ENCODE measurements at places on chromosomes 11 and 22.

DNA sequence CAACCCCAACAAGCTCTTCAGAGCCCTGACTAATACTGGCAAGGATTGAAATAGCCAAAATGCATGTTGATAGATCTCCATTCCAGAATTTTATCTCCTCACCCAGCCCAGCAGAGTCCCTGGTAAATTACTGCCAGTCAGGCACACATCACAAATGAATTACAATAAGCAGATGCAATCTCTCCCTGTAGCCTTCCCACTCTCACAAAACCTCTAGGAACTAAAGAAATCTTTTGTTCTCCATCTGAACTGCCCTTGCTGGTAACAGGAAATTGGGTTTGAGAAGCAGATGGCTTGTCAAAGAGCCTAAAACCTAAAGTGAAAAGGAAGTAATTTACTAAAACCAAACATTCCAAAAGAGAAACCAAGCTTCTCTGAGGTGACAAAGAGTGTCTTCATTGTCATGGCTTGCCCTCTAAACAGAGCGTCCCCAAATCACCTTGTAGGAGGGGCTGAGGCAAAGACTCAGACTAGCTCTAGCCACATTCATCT is 59.5 kb downstream of the FAM168A start:
- DNase-seq, result no peak

GRCh38 chr11:88377646-88378045 is 40.1 kb upstream of the CTSC start:
- DNase-seq, result no peak

DNA sequence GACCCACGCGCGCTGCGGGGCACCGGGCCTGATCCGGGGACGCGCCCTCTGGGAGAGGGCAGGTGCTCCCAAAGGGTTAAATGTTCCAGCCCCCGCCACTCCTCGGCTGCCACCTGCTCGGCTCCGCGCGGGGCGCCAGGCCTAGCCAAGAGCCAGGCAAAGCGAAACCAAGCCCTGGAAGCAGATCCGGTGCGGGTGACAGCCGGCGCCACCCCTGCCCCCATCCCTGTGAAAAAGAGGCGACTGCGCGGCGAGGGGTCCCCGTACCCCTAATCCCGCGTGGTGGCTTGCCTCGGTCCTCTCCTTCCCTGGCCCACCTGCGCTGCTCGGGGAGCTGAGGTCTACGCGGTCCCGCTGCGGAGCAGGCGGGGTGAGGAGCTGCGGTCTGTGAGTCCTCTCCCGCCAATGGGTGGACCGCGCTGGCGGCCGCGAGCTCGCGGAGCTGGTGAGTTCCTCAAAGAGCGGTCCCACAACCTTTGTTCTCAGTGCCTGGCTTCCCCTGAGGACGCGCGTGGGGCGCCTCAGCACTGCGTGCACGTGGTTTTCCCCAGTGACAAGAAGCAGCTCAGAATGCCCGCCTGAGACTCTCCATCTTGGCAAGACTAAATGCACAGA is at the start of gene ME3:
Gene ME3, minus strand, starts transcription at position 610 of the 615 bp plus-strand sequence.
- DNase-seq, result no peak

DNA sequence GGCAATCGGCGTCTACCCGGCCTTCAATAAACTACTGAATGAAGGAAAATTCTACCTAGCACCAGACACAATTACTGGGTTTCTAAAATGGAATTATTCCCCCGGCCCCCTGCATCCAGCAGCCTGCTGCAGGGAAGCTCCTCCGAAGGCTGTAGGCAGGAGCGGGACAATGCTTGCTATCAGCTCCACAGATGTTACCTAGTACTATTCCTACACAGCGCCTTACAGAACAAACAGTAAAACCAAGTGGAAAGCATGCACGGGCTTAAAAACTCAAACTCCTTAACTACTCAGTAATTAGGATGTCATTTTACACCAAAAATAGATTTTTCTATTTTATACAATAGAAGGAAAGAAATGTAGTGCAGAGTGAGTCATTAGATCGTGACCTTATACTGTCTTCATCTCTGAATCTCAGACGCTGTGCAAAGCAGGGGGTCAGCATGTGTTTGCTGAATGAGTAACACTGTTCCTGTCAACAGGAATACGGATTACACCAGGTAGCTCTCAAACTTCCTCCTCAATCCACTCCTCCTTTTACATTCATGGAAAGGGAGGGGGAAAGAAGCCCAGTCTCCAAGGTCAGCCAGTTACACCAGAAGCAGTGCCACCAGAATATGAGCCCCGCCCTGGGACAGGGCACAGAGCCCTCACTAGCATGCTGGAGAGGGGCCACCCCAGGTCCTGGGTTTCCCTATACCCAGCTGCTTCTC is 74.9 kb downstream of the PACSIN2 start:
- DNase-seq, result peak; percentile 62

GRCh38 chr11:120172054-120172911 is 34.4 kb upstream of the TRIM29 start:
- peak; percentile 31 for DNase-seq

DNA sequence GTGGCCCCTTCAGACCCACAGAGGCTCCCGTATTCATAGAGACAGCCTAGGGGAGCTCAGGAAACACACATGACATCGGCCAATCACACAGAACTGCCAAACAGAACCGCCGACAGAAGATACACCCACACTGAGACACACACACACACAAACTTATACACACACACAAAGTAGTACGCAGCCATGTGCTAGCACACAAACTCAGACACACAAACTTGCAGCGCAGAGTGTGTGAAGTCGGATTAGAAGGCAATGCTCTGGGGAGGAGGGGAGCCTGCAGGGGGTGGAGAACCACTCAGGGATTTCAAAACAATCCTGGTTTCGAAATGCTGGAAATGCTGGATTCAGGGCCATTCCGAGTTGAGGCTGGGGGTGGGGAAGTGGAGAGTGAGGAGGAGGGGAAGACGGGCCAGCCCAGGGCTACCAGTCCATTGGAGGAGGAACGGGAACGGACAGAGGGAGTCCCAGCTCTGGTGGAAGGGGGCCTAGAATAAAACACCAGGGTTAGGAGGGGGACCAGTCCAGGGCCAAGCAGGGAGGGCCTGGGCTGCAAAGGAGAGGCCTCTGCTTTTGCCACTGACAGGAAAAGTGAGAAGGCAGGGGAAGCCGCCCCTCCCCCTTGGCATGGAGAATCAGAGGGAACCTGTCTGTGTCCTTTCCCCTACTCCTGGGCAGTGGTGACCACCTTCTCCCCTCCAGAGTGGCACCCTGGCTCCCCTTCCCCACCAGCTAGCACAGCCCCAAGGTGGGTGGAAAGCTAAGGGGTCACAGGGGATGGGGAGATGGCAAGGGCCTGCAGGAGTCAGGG is 4.4 kb downstream of the BCL9L start:
- no peak for DNase-seq

DNA sequence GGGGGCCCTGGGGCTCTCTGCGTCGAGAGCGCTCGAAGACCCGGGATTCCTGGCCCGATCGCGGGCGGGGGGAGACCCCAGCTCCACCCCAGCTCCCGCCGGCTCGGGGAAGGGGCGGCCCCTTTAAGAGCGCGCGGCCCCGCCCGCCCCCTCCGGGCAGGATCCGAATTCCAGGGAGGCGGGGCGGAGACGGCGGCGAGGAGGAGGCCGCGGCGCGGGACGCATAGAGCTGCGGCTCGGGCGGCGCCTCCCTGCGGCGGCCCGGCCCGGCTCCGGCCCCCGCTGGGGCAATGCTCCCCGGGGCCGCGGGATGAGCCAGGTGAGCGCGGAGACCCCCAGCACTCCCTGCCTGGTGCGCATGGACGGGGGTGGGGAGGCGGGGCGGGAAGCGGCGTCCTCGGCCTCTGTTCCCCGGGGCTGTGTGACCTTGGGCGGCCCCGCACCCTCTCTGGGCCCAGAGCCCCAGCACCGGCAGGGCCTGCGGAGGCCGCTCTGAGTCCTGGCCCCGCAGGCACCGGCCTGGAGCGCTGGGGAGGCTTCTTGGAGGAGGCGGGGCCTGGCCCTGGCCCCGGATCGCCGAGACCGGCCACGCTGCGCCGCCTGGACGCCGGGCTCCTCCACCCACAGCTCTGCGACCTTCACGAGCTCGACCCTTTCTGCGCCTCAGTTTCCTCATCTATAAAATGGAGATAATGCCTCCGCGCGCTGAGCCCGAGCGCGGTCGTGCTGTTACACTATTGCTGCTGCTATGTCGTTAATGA is 565 bp downstream of the GAS2L1 start:
- no peak for DNase-seq

DNA sequence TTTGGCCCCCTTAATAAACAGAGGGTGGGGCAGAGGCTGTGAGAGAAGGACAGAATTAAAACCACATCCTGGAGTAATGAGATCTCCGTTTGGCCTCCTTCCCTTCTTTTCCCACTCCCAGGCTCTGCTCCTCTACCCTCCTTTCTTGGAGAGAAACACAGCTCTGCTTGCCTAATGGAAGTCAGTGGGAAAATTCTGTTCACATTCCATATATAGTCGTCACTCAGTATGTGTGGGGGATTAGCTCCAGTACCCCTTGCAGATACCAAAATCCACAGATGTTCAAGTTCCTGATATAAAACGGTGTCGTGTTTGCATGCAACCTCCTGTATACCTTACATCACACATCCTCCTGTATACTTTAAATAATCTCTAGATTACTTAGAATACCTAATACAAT is 37.6 kb upstream of the THY1 start:
- peak; percentile 89 for DNase-seq

- no peak for DNase-seq
These were observed 1075.5 kb downstream of the OPCML start for GRCh38 chr11:132456751-132457328.

- no peak for DNase-seq
These were observed 458 bp downstream of the OSBPL5 start for GRCh38 chr11:3164552-3165151.
